Pancreas (tissue), 10 donors: ENCODE measurements at places on chromosomes 5 and 9. TPM values are rescaled to one million over a fixed set of nuclear protein-coding genes. Genes with fewer than 3 reads are reported as not detected.

SETX gene
- polyA plus RNA-seq: 20.7 TPM

MYORG gene
- 2.3 TPM for polyA plus RNA-seq

CD274 gene
- 1.4 TPM for polyA plus RNA-seq

ANKH gene
- 11.8 TPM for polyA plus RNA-seq

TPD52L3 gene
- polyA plus RNA-seq: not detected

LRRC19 gene
- polyA plus RNA-seq: not detected

TTF1 gene
- polyA plus RNA-seq: 8.5 TPM

FBP2 gene
- 0.49 TPM for polyA plus RNA-seq

FBN2 gene
- polyA plus RNA-seq: 0.04 TPM

UBE2QL1 gene
- polyA plus RNA-seq: 2.4 TPM

PLPPR1 gene
- polyA plus RNA-seq: 3.1 TPM

TAF11L5 gene
- polyA plus RNA-seq: not detected

LPAR1 gene
- 4.3 TPM for polyA plus RNA-seq

LMX1B gene
- 0.05 TPM for polyA plus RNA-seq

KCNV2 gene
- not detected for polyA plus RNA-seq

C7 gene
- 29.8 TPM for polyA plus RNA-seq

NTNG2 gene
- polyA plus RNA-seq: 1.1 TPM

ECSCR gene
- polyA plus RNA-seq: 5.1 TPM

SLC34A3 gene
- polyA plus RNA-seq: 0.21 TPM

MYO10 gene
- 11.5 TPM for polyA plus RNA-seq

PTGES gene
- 0.75 TPM for polyA plus RNA-seq

MARVELD2 gene
- polyA plus RNA-seq: 5.6 TPM

C9orf153 gene
- 0.42 TPM for polyA plus RNA-seq

CDKN2B gene
- 1.3 TPM for polyA plus RNA-seq

AFAP1L1 gene
- 1.5 TPM for polyA plus RNA-seq

FGD3 gene
- polyA plus RNA-seq: 27.7 TPM

GNA14 gene
- 1.3 TPM for polyA plus RNA-seq

F2RL2 gene
- polyA plus RNA-seq: 0.40 TPM

EGR1 gene
- polyA plus RNA-seq: 120 TPM

SEMA6A gene
- 12.2 TPM for polyA plus RNA-seq

LVRN gene
- polyA plus RNA-seq: 0.16 TPM

TMEM267 gene
- 5.3 TPM for polyA plus RNA-seq

OR1L6 gene
- not detected for polyA plus RNA-seq

GAPVD1 gene
- 6.9 TPM for polyA plus RNA-seq

ECM2 gene
- polyA plus RNA-seq: 2.0 TPM

FREM1 gene
- polyA plus RNA-seq: 8.4 TPM

EIF4EBP3 gene
- polyA plus RNA-seq: 52.7 TPM

PCDHGA2 gene
- 0.94 TPM for polyA plus RNA-seq

CCDC180 gene
- polyA plus RNA-seq: 7.1 TPM

PHPT1 gene
- polyA plus RNA-seq: 189 TPM

DCAF12 gene
- 11.7 TPM for polyA plus RNA-seq

NXNL2 gene
- polyA plus RNA-seq: 0.99 TPM

PTCH1 gene
- polyA plus RNA-seq: 7.2 TPM

TNFSF15 gene
- 0.09 TPM for polyA plus RNA-seq

LCN6 gene
- polyA plus RNA-seq: 25.6 TPM

OLFML2A gene
- 0.95 TPM for polyA plus RNA-seq
